Activated CD8-positive, alpha-beta memory T cell treated with anti-CD3 and anti-CD28 coated beads for 1 hour (primary cell): ENCODE measurements at places on chromosomes 7 and 10.

DNA sequence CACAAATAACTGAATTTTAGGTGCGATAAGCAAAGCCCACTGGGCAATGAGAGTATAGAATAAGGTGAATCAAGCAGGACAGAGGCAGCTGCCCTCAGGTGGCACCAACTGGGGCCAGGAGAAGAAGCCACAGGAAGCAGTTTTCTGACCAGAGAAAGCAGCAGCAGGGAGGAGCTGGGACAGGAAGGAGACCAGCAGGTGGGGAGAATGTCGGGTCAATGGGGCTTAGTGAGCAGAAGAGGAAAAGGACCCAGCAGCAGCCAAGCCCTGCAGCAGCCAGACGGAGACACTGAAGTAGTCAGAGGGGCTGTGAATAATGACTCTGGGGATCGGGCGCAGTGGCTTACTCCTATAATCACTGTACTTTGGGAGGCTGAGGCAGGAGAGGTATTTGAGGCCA is 209.6 kb upstream of the SH2B2 start:
- no peak for DNase-seq

DNA sequence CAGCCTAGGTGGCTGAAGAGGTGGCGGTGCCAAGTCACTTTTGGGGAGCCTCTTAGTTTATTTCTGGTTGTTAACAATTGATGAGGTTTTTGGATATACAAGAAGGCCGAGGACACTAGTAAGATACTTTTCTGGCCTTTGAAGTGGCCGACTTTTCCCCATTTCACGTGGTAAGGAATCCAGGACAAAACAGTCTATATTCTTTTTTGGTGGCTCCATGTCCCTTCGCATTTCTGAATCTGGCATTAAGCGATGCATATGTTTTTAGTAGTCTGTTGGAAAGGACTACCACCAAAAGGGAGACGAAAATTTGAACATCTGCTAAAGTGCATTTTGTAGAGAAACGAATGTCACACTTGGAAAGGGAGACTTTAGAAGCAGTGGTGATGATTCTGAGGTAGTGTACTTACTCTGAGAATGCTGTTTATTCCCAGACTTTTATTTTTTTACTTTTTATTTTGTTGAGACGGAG is 1.5 kb downstream of the MLLT10 start:
- DNase-seq = no peak

GRCh38 chr10:118471863-118472262 is 123.6 kb downstream of the PRLHR start:
- DNase-seq = no peak

- DNase-seq = no peak
Observed at GRCh38 chr10:100522107-100522801, 2.6 kb upstream of the SEC31B start.

GRCh38 chr10:73635781-73636180 is 5.5 kb downstream of the MYOZ1 start:
- DNase-seq = no peak

- DNase-seq = peak; percentile 77
Observed at GRCh38 chr7:36389371-36390198, at the start of gene ANLN. ANLN (plus strand) TSS chr7:36389862; CDS start chr7:36390027, 165 bp downstream.

DNA sequence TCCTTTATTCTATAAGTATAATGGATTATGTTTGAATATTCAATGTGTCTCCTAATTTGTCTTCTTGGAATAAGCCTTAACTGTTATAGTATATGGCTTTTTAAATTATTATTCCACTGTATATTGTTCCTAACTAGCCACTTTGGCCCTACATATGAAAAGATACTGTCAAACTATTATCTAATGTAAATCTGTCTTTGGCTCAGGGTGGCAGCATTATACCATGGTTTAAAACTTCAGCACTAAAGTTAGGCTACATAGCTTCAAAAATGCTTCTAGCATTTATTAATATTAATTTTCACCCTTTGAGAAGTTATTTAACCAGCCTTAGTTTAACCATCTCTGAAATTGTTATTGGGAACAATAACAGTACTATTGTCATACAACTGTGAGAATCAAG is 543.1 kb upstream of the MBL2 start:
- no peak for DNase-seq

GRCh38 chr7:156640949-156641485 is 443 bp downstream of the RNF32 start:
- peak; percentile 13 for DNase-seq

GRCh38 chr7:18927134-18927533 is 190.3 kb downstream of the TWIST1 start:
- DNase-seq = no peak

- DNase-seq = no peak
Observed at GRCh38 chr10:17655567-17656146, 11.7 kb downstream of the STAM start.

- no peak for DNase-seq
Observed at GRCh38 chr10:128880159-128880725, 586.8 kb upstream of the MGMT start.

DNA sequence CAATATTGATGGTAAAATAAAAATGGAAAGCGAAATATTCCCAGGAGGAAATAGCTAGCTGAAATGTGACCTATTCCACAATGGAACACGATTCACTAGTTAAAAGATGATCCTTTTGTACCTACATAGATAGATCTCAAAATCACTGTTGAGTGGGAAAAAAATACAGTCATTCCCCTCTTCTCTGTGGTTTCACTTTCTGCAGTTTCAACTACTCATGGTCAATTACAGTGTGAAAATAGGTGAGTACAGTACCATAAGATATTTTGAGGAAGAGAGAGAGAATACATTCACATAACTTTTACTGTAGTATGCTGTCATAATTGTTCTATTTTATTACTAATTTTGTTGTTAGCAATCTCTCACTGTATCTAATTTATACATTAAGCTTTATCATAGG is 56.0 kb upstream of the COL13A1 start:
- DNase-seq = no peak

GRCh38 chr7:32131091-32131490 is 60.9 kb upstream of the PDE1C start:
- no peak for DNase-seq

GRCh38 chr7:134636008-134636449 is 10.6 kb upstream of the BPGM start:
- DNase-seq = no peak

- DNase-seq = no peak
Observed at GRCh38 chr7:155551785-155552611, 5.6 kb upstream of the CNPY1 start.

- DNase-seq = no peak
Observed at GRCh38 chr10:31095677-31096560, 64.3 kb upstream of the ZNF438 start.

DNA sequence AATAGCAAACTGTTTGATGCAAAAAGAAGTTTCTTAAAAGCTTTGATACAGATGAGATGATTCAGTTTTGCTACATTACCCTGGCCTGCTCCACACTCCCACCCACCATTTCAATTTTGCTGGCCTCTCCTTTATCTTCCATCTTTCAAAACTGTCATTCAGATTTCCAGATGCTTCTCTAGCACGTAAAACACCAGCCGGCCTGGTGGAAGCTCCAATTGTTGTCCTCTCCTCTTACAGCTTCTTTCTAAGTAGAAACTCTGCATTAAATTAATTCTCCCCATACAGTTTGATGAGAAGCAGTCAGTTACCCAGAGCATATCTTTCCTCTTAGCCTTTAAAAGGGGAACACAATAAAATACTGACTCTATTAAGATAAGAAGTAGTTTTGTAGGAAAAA is 34.3 kb upstream of the ELMO1 start:
- DNase-seq = no peak

DNA sequence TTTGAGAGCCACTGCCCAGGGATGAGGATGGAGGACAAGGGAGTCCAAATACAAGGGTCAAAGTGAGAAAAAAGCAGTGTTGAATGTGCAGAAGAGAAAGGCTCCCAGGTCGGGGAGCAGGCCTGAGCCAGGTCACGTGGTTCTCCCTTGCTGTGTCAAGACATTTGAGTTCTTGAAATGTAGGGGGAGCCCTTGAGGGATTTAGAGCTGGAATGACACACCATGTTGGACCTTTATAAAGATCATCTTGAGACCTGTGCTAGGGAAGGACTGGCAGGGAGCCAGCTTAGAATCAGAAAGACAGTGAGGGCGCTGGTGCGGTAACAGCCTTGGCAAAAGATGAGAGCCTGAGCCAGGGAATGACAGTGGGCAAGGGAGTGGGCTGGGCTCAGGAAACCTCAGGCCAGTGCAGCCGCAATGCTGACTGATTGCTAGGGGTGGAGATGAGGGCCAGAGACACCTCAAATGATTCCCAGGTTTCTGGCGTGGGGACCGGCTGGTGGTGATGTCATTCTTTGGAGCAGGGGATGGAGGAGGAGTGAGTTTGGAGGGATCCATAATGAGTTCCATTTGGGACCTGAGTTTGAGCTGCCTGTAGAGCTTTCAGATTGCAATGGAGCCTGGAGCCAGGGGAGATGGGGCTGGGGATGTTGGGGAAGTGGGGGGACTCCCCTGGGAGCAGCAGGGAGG is 120.1 kb downstream of the PTPN20 start:
- no peak for DNase-seq

GRCh38 chr7:20786049-20786412 is 655 bp downstream of the SP8 start:
- no peak for DNase-seq

DNA sequence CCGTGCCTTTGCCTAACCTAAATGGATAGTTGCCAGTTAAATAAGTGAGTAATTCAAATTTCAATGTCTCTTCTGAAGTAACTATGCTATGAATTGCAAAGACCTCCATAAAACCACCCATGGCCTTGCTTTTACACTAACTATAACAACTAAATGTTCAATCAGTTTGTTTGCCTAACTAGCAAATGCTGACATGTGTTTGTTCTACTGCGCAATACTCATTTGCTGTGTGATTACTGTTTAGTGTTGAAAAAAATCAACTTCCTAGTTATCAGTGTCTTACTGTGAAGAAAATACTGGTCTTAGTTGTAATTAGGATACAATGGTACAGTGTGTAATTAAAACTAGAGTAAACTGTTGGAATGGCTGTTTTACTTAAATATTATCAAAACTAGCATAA is 47.3 kb upstream of the GATAD1 start:
- no peak for DNase-seq

DNA sequence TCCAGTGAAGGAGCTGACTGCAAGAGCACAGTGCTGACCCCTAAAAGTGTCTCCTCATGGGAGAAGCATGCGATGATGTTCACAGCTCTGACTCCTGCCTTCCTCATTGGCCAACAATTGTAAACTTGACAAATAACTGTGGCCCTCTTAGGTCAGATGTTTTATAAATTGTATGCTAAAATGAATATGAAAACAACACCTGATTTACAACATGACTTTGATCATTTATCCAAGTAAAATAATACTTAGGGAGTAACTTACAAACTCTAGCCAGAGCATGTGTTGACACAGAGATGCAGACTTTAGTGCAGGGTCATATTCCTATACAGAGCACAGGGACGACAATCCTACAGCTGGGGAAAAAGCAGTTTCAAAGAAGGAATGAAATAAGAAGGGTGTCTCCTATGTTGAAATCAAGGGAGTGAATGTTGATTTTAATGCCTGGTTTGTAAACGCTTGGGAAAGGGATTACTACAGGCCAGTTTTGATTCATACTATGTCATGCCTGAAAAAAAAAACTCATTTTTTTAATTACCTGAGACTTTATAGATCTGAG is 391.4 kb upstream of the AKR1E2 start:
- DNase-seq = no peak

DNA sequence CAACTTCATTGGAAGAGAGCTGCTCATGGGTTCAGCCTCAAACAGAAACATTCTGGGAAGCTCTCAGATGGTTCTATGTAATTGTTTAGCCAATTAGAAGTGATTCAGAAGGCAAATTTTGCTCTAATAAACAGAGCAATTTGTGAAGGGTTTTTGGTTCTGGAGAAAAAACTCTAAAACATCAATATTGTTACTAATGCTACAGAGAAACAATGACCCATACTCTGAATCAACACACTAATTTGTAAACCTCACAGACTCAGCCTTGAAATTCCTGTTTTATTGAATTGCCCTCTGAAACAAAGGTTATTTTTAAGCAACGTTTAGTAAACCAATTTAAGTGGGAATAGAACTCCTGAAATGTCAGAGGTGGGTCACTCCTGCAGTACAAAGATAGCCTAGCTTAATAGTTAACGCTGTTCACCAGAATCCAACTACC is 171.6 kb upstream of the SVIL start:
- no peak for DNase-seq

GRCh38 chr7:77426052-77426404 is 9.9 kb upstream of the GSAP start:
- no peak for DNase-seq

- no peak for DNase-seq
Observed at GRCh38 chr10:84423719-84424118, 95.3 kb downstream of the CCSER2 start.

DNA sequence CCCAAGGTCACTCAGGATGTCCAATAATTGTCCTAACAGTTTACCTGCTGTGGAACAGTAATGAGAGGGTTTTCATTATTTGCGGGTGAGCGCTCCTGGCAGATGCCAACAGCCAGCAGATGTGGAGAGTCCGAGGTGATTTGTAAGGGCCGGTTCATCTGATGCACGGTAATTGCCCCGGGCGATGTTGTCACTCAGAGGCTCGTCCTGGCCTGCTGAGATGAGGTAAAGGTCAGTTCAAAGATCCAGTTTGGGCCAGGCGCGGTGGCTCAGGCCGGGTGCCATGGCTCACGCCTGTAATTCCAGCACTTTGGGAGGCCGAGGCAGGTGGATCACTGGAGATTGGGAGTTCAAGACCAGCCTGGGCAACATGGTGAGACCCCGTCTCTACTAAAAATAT is 16.9 kb downstream of the LHPP start:
- no peak for DNase-seq

- DNase-seq = no peak
Observed at GRCh38 chr7:145092766-145093165, 256.9 kb upstream of the TPK1 start.

DNA sequence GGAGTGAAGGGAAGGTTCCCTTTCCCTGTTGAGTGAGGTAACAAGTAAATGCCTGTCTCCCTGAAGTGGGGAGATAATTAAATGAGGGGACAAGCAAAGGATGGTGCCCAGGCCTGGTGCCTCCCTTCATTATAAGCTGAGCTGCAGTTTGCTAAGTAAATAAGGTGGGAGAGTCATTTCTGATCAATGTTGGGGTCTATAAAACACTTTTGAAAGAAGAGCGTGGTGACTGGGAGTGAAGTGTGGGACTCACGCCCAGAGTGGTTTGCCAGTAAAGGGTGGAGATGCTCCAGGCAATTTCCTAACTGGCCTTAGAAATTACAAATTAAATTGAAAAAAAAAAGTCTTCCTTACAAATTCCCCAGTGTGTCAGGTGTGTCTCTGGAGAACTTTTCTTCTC is 9.6 kb upstream of the GPR15LG start:
- no peak for DNase-seq

GRCh38 chr7:17402628-17403278 is 104.3 kb downstream of the AHR start:
- no peak for DNase-seq
